ENCODE measurements at places on chromosomes 13 and 19.

DNA sequence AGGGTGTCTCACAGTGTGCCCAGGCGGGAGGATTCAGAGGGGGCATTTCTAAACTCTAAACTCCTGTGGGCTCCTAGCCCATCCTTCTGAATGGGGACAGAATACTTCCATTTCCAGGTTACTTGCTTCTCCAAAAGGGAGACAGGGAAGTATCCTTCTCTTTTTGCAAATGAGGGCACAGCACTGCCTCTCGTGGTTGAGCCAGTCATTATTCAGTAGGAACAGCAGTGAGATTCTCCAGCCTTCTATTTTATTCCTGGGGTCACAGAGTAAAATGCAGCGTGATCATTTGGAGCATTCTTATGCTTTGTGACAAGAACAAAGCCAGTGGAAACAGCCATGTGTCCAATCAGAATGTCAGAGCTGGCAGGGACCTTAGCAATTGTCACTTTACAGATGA lies 15.7 kb upstream of the TSHZ3 start:
- DNase-seq, result no peak

GRCh38 chr13:40149611-40150274 lies 494.3 kb downstream of the COG6 start:
- DNase-seq, result no peak

DNA sequence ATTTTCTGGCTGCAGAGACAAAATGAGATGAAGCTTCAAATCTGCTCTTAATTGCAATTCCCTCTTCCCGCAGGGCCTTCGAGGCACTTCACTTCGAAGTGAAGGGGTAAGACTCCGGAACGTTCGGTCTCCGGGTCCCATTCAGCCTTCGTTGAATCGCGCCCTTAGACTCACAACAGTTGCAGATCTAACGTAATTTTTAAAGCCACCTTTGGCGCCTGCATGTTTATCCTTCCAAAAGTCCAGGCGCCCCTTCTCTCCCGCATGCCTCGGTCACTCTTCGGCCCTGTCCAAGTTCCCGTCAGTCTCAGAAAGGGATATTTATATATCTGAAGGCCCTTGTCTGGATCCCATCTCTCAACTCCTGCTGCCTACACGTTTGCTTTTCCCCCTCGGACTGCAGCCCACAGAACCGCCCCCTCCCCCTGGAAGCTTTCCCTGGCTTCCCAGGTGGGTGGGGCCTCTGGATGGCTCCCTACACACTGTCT lies 915 bp upstream of the KCTD12 start:
- DNase-seq, result peak; percentile 36

GRCh38 chr19:48963371-48964204 lies 1.5 kb upstream of the FTL start:
- peak; percentile 78 for DNase-seq

GRCh38 chr13:94414708-94415107 lies 64.8 kb downstream of the DCT start:
- no peak for DNase-seq

GRCh38 chr13:51005566-51005965 lies 96.0 kb downstream of the RNASEH2B start:
- no peak for DNase-seq

GRCh38 chr13:43942286-43942685 lies 62.6 kb downstream of the LACC1 start:
- no peak for DNase-seq

GRCh38 chr13:98998831-98999638 lies 21.2 kb upstream of the DOCK9 start:
- no peak for DNase-seq

DNA sequence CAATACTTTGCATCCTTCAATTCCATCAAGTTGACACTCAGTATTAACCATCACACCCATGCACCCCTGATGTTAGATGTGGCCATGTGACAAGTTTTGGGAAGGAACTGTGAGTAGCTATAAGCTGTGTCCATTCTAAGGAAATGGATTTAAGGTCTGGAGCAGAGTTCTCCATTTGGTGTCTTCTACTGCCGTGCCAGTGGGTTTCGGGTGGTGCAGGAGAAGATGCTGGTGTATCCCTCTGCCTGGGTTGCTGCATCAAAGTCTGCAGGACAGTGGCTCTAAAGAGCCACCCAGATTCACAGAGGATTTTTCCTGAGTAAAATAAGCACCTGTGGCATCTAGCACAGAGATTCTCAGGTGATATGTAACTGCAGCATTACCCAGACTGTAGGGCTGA lies 105.7 kb upstream of the IRS2 start:
- no peak for DNase-seq

DNA sequence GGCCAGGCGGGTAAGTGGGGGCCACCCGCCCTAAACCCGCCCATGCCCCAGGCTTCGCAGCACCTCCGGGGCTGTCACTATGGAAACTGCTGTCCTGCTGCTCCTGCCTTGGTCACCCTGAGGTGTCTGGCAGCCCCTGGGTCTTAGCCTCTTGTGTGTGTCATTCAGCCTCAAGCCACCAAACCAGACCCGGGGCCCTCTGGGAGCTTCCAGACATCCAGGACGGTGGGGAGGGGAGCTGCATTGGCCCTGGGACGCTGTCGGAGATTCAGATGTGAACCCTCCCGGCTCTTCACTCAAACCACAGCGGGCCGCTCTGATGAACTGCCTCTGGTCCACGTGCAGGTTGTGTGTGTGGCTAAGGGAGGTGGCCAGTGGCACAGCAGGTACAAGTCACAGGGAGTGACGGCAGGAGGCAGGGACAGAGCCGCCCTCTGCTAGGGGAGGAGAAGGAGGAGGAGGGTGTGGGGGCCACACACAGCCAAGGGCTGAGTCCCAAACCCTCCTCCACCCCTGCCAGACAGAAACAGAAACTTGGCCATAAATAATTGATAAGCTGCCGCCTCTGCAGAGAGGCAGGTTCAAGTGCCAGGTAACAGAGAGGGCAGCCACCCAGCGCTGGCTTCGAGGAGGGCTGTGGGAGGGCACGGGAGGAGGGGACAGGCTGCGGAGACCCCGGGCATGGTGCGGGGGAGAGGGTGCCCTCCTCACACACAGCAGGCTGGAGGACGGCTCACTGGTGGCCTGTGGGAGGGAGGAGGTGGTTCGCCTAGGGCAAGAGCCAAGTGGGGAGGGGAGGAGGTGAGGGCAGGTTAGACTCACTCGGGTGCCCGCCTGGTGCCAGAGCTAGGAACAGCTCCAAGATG lies 8.0 kb downstream of the NANOS3 start:
- DNase-seq, result no peak

DNA sequence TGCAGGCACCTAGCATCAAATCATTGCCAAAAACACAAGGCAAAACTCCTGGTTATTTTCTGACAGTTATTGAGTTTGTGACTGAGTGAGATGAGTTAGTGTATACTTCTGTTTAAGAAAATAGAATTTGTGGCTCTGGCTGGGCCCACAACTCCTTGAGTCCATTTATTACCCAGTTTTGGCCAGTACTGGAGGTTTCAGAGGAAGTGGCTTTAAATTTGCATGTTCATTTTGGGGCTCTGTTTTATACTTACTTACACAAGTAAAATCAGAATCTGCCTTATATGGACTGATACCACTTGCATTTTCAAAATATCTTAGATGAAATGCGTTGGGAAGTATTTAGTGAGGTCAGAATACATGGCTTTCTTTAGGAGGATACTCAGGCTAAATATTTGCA lies 29.0 kb downstream of the TNFSF11 start:
- DNase-seq, result no peak

DNA sequence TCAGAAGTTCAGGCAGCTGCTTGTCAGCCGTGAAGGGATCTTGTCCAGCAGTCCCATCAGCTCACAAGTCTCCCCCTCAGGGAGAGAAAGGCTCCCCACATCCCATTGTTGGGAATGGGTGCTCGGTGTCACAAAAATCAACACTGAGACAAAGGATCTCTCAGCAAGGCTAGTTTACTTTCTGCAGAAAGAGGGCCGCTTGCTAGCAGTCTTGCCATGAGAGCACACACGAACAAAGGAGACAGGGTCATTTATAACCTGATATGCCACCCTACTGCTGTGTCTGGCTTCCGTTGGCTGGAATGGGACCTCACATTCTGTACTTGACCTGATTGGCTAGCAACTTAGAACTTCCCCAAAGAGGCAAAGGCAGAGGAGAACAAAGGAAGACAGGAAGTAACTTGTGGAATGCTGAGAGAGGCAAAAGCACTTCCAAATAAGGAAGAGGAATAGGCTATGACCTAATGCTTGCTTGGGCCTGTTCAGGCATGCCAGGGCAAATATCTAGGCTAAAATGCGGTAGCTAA lies 8.7 kb upstream of the IGFL3 start:
- DNase-seq, result peak; percentile 8

GRCh38 chr19:11813703-11814028 lies 407 bp upstream of the ZNF440 start:
- DNase-seq, result no peak

GRCh38 chr13:112200200-112200599 lies 133.3 kb downstream of the SOX1 start:
- DNase-seq, result no peak

DNA sequence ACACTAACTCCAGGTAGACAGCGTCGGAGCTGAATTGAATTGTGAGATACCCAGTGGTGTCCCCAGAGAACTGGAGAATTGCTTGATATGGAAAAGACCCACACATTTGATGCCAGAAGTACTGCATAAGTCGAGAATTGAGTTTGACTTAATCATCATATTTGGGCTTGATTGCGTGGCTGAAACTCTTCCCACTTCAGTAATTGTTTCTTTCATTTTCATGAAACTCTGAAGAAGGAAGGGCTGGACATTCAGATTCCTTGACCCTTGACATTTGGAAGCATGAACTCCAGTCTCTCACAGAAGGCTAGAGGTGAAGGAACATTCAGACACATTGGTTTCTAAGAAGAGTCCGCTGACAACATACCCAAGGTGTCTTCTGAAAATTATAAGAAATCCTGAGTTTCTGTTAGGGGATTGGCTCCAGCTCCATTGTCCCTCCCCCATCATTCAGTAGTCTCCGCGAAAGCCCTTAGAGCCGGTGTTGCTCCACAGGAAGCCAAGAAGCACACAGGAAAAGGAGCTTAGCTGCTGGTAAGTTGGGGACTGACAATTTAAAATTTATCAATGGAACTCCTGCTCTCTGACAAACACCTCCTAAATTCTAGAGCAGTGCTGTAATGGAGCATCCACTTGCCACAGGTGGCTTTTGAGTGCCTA lies at the start of gene FPR2:
TSS of gene FPR2 (plus strand) at position 484 of the 660 bp plus-strand sequence. CDS start 7,479 bp downstream, outside the sequence.
- DNase-seq, result no peak

- DNase-seq, result peak; percentile 66
These were observed 4.2 kb upstream of the LRRC25 start for GRCh38 chr19:18401580-18402112.

DNA sequence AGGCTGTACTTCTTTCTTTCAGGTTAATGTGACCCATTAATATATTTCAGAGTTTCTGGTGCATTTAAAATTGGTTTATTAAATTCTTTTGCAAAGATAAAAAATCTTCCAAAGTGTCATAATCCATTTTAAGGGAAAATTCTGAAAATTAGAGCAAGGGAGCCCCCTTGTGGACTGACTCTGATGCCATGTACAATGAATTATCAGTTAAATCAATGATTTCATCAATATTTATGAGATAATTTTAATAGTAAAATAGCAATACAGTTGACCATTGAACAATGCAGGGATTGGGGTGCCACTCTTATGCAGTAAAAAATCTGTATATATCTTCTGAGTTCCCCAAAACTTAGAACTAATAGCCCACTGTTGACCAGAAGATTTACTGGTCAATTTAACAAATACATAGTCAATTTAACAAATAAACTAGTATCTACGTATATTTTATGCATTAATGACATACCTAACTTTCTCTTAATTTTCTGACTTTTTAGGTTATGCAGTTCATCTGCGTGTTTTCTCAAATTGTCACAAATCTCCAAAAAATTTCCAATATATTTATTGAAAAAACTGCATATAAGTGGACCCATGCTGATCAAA lies 479.1 kb upstream of the MIR17HG start:
- DNase-seq, result no peak

DNA sequence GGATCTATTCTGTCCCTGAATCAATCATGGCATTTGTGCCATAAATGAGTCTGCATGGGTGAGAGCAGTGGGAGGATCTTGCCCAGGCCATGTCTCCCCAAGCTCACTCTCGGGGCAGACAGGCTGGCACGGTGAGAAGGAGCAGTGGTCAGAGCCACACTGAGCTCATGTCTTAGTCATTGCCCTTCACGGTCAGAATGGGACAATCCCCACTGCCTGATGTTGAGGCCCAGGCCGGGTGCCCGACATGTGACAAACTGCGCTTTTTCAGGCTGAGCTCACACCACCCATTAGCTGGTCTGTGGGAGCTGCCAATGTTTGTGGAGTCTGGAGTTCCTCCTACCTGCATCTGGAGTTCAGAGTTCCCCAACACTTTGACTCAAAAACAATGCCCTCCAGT lies 481.9 kb downstream of the COG6 start:
- DNase-seq, result no peak

- DNase-seq, result no peak
These were observed 109.2 kb upstream of the MCF2L start for GRCh38 chr13:112859817-112860190.

GRCh38 chr13:37485756-37486155 lies 112.8 kb downstream of the POSTN start:
- DNase-seq, result no peak

GRCh38 chr13:94704377-94705080 lies 7.8 kb downstream of the SOX21 start:
- DNase-seq, result no peak

GRCh38 chr19:56106397-56106849 lies 14.7 kb downstream of the ZNF787 start:
- DNase-seq, result no peak

GRCh38 chr13:43094901-43095300 lies 71.5 kb downstream of the DNAJC15 start:
- no peak for DNase-seq

GRCh38 chr13:96575423-96576320 lies 418.6 kb downstream of the OXGR1 start:
- no peak for DNase-seq

DNA sequence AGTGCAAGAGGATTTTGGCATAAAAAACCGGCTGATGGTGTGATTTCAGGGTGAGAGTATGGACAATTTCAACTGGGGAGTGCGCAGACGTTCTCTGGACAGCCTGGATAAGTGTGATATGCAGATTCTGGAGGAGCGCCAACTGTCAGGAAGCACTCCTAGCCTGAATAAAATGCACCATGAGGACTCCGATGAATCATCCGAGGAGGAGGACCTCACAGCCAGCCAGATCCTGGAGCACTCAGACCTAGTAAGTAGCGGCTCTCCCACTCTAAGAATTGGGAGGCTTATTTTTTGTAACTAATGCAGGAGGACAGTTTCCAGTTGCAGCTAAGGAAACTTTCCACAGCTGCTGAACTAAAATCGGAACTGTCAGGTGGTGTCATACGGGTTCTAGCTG lies 53.6 kb downstream of the ZAR1L start:
- peak; percentile 58 for DNase-seq

GRCh38 chr13:27005556-27005955 lies 166.1 kb downstream of the USP12 start:
- no peak for DNase-seq

Measured in heart right ventricle (tissue), 16 donors.